ENCODE measurements at places on chromosomes 6 and 20.

- no peak for DNase-seq
Observed at GRCh38 chr20:8067082-8067481, 47.5 kb upstream of the TMX4 start.

DNA sequence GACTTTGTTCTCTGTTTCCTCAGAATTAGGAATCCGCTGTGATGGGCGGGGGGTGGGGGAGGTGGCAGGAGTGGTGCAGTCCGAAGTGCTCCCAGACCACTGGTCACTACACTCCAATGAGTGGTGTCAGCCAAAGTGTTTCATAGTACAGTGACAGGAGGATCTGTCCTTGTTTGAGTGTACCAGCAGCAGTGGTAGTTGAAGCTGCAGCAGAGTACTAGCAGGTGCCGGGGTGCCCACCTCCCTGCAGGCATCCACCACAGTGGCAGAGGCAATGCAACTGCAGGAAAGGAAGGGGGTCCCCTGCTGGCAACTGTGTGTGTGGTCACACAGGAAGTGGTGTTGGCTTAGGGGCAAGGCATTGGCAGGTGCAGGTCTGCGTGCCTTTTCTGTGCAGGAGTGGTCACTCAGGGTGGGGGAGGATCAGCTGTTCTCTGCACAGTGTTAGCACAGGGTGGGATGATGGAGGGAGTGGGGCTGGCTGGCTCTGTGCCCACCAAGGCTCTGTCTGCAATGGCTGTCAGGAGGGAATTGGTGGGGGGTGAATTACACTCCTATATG, 9.7 kb downstream of the HLA-DOB start:
- no peak for DNase-seq

GRCh38 chr6:158067436-158068015, 85.9 kb downstream of the SYNJ2 start:
- no peak for DNase-seq

DNA sequence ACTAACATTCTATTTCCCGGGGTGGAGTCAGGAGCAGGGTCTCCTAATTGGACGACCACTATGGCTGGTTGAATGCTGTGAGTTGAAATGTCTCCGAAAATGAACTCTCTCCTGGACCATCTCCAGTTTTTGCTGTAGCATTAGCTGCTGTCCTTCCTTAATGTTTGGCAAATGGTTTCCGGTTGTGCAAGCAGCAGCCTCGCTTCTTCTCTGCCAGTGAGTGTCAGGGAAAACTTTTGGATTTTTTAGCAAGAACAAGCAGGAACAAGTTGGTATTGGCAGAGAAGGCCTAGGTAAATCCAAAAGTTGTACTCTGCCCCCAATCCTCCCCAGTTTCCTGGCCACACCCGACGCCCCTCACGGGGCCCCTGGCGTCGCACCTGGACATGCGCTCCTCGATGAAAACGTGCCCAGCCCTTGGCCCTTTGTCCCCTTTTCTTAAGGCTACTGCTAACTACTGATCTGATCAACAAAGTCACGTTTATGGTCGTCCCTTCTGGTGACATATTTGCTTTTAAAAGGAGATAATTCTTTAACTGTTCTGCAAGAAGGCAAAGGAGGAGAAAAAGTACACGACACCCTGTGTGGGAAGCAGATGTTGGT, 103.2 kb downstream of the ARMC2 start:
- no peak for DNase-seq

DNA sequence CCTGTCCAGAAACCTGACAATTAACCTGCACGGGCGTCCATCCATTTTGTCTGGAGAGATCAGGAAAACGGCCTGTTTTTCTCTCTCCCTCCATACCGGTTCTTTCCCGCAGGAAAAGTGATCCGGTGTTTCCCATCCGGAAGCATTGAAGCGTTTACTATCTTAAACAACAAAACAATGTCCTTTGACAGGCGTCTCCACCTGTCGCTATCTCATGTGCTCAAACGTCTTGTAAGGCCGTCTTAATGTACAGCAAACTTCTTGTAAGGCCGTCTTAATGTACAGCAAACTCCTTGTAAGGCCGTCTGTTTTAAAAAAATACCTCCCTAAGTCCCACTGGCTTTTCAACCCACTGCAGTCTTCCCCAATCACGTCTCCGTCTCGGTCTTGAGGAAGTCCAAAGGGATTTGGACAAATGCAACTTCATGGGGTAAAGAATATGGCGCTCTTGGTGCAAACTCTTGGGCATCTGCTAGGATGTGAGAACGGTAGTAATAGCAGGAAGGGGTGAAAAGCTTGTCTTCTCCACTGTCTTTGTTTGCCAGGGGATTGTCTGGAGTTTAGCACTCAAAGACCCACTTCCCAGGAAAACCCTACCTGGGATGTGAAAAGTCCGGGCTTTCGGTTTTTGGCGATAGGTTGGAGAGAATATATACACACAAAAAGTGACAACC, 29.9 kb upstream of the TRIM27 start:
- DNase-seq: no peak

All from NCI-H1048 (cell line).